ENCODE measurements at places on chromosomes 2 and 18.

GRCh38 chr2:177753682-177754491 lies 318.7 kb downstream of the PDE11A start:
- peak; percentile 82 for DNase-seq

DNA sequence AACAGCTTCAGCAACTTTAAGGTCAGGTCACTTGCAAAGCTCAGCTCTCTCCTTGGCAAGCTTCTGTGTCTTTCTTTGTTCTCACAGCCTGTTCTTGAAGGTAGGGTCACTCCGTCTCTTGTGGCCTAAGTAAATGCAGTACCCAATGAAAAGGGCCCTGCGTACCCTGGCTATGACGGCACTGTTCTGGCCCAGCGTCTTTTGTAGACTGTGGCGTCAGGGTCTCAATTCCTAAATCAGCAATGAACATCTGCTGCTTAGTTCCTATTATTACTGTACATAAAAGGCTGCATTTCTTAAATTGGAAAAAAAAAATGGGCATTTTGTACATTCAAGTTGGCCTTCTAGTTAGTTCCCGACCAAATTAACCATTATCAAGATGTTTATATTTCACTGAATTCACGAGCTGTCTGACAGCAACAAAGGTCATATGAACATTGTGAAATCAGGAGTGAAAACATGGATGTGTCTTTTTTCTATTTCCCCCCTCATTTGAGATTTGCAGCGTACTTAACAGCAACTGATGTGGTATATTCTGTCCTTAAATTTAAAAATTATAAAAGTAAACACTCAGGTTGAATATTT lies 17.0 kb upstream of the MTCL1 start:
- DNase-seq, result no peak

DNA sequence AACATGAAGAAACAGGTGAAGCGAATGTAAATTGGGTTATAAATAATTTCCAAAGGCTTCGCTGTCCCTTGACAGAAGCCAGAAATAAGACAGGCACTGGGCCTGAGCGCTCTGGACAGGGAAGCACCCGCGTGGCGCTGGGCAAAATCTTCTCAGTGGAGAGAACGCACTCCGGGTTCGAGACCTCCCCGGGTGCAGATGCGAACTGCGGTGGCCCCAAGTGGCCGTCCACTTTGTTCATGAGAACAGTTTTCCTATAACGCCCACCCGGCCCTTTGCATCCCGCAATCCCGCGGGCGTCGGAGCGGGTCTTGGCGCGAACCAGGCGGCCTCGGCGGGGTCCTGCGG lies 651 bp upstream of the DPYSL5 start:
- DNase-seq, result no peak

DNA sequence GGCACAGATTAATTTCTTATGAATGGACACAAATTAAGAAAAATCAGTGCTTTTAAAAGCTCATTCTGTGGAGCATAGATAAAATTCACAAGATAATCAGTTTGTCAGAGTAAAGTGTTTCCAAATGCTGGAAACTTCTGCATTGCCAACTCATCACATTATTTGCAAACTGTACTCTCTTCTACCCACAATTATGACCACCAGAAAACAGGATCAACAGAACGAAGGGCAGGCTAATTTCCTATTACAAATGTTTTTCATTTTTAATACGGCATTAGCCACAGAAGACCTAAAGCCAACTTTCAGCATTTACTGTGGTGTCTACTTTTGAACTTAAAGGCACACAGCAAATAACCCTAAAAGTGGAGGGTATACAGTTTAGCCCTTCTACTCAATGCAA lies 6.0 kb downstream of the IRS1 start:
- DNase-seq, result no peak

DNA sequence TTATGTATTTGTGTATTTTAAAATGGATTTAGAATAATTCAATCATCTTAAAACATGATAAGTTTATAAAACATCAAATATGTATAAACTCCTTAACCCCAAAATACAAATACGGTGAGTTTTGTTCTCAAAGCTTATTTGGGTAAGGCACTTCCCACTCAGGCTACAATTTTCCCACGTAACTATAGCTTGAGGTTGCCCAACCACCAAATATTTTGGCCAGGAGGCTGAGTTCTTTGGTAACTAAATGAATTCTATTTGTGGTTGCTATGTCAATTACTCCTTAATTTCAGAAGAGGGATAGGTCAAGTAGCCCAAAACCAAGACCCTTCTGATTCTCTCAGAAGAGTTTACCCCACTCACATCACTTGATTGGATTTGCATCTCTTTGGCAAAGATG lies 70.4 kb downstream of the MYL12B start:
- DNase-seq, result no peak

- peak; percentile 84 for DNase-seq
These were observed 1044.1 kb upstream of the ZEB2 start for GRCh38 chr2:145563741-145564615.

DNA sequence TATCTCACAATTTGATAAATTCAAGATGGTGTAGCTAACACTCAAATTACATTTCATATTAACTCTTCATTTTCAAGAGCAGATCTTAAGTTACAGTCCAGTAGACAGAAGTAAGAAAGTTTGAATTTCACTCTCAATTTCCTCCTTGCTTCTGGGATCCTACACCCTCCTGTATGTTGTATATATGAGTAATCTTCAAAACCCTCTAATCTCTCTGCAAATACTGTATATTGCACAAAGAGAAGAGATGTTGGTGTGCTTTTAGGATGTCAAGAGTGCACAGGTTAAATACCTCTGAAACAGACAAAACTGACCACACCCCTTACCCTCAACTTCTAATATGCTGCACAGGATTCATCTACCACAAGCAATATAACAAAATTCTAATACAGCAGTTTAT lies 6.7 kb downstream of the CHST9 start:
- no peak for DNase-seq

GRCh38 chr2:11778416-11778815 lies 32.0 kb downstream of the LPIN1 start:
- no peak for DNase-seq

DNA sequence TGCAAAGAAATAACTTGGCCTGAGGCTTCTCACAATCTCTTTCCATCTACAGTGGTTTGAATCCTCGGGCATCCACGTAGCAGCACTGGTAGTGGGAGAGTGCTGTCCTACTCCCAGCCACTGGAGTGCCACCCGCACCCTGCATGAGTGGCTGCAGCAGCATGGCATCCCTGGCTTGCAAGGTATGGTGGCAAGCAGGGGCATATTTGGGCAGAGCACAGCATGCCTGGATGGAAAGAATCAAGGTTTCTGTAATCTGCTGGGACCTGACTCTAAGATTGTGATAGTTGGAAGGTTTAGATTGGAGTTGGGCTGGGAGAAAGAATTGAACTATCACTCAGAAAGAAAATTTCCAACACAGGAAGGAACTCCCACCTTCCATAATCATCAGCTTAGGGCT lies 4.0 kb downstream of the CAD start:
- no peak for DNase-seq
